ENCODE measurements at places on chromosomes 1 and 21. TPM values are rescaled to one million over a fixed set of nuclear protein-coding genes. Genes with fewer than 3 reads are reported as not detected.

The ZNF678 gene
- total RNA-seq = 5.5 TPM

The SH3BGR gene
- total RNA-seq = 2.7 TPM

The IGSF9 gene
- not detected for total RNA-seq

The RGS18 gene
- total RNA-seq = not detected

The RGS4 gene
- 421 TPM for total RNA-seq

The NPPA gene
- not detected for total RNA-seq

The RUNX3 gene
- not detected for total RNA-seq

The TMPRSS3 gene
- not detected for total RNA-seq

The KCNJ9 gene
- total RNA-seq = not detected

The C8B gene
- not detected for total RNA-seq

The FMO2 gene
- total RNA-seq = 98.5 TPM

The GPR153 gene
- 13.0 TPM for total RNA-seq

The CR1 gene
- total RNA-seq = not detected

The ZNF695 gene
- total RNA-seq = 0.20 TPM

The REN gene
- not detected for total RNA-seq

All from cardiac ventricle fibroblast (primary cell).